Spinal cord (tissue), 10 donors: ENCODE measurements at places on chromosomes 2 and 18. TPM values are rescaled to one million over a fixed set of nuclear protein-coding genes. Genes with fewer than 3 reads are reported as not detected.

PASK gene
- 8.6 TPM for total RNA-seq

CAPN14 gene
- total RNA-seq: 0.40 TPM

DSC2 gene
- total RNA-seq: 8.3 TPM

CIAO1 gene
- 79.4 TPM for total RNA-seq

UNC80 gene
- 14.7 TPM for total RNA-seq

RTKN gene
- 52.5 TPM for total RNA-seq

CRIM1 gene
- total RNA-seq: 51.1 TPM

ARHGEF4 gene
- 61.6 TPM for total RNA-seq

ATRAID gene
- total RNA-seq: 198 TPM

CXCR4 gene
- 52.3 TPM for total RNA-seq

SERPINB13 gene
- total RNA-seq: not detected

NOP58 gene
- total RNA-seq: 55.4 TPM

CPLX4 gene
- total RNA-seq: 0.22 TPM

FTCDNL1 gene
- total RNA-seq: 6.1 TPM

ZNF516 gene
- total RNA-seq: 26.1 TPM

DHRS9 gene
- total RNA-seq: 2.5 TPM

RIT2 gene
- 7.1 TPM for total RNA-seq

LCT gene
- 0.06 TPM for total RNA-seq

L3MBTL4 gene
- 8.7 TPM for total RNA-seq

LAMA1 gene
- total RNA-seq: 31.6 TPM

ACP1 gene
- 91.6 TPM for total RNA-seq

MGAT4A gene
- total RNA-seq: 26.6 TPM

IL1F10 gene
- total RNA-seq: not detected

RAB6C gene
- total RNA-seq: 1.6 TPM

NGEF gene
- 19.4 TPM for total RNA-seq

HOXD11 gene
- not detected for total RNA-seq

C1GALT1C1L gene
- total RNA-seq: 1.3 TPM

DSG2 gene
- total RNA-seq: 34.2 TPM

FEZ2 gene
- total RNA-seq: 120 TPM

ICA1L gene
- total RNA-seq: 33.0 TPM

RNF144A gene
- total RNA-seq: 38.2 TPM

NEMP2 gene
- total RNA-seq: 5.7 TPM

UGT1A3 gene
- not detected for total RNA-seq

ITPRIPL1 gene
- 2.3 TPM for total RNA-seq

SPEG gene
- total RNA-seq: 12.2 TPM

UGT1A8 gene
- total RNA-seq: not detected

SLC30A3 gene
- 2.9 TPM for total RNA-seq

REG1A gene
- total RNA-seq: not detected

XDH gene
- total RNA-seq: under 0.01 TPM

C2orf80 gene
- 15.7 TPM for total RNA-seq

ADD2 gene
- 122 TPM for total RNA-seq

KIAA2012 gene
- 5.7 TPM for total RNA-seq

KCNF1 gene
- 4.3 TPM for total RNA-seq

LDAH gene
- 22.0 TPM for total RNA-seq

FAM228A gene
- total RNA-seq: 0.88 TPM

GREB1L gene
- 13.8 TPM for total RNA-seq

RAPGEF4 gene
- 65.8 TPM for total RNA-seq

BOLA3 gene
- total RNA-seq: 27.1 TPM

NT5DC4 gene
- not detected for total RNA-seq

CD8B2 gene
- total RNA-seq: 0.28 TPM

TMEM247 gene
- not detected for total RNA-seq

GPR155 gene
- total RNA-seq: 53.8 TPM

CREG2 gene
- 48.5 TPM for total RNA-seq

LINC00305 gene
- not detected for total RNA-seq

SP140L gene
- total RNA-seq: 2.9 TPM

UGT1A10 gene
- total RNA-seq: not detected

RGPD4 gene
- not detected for total RNA-seq

ALKAL2 gene
- total RNA-seq: 0.88 TPM
